Naive thymus-derived CD8-positive, alpha-beta T cell (primary cell): ENCODE measurements at places on chromosomes 3 and 15.

- peaks cover 9% of the 10 kb centered on the region for H3K27me3 ChIP-seq
- H3K36me3 ChIP-seq: no peaks in the 10 kb centered on the region
- H3K4me1 ChIP-seq: no peaks in the 10 kb centered on the region
- DNase-seq: no peak
- H3K27ac ChIP-seq: no peak overlapping the region
Measured at GRCh38 chr3:185084901-185085300, 68.0 kb downstream of the C3orf70 start.

GRCh38 chr3:153555919-153556318, 393.9 kb downstream of the RAP2B start:
- H3K27me3 ChIP-seq: no peaks in the 10 kb centered on the region
- H3K27ac ChIP-seq: no peak overlapping the region
- DNase-seq: no peak
- peaks cover 21% of the 10 kb centered on the region for H3K36me3 ChIP-seq
- H3K4me3 ChIP-seq: no peak overlapping the region
- H3K4me1 ChIP-seq: no peaks in the 10 kb centered on the region

GRCh38 chr15:40508216-40508615, 37.4 kb downstream of the CHST14 start:
- no peak overlapping the region for H3K27ac ChIP-seq
- H3K4me1 ChIP-seq: peaks cover 29% of the 10 kb centered on the region
- H3K4me3 ChIP-seq: no peak overlapping the region
- peaks cover 78% of the 10 kb centered on the region for H3K27me3 ChIP-seq

DNA sequence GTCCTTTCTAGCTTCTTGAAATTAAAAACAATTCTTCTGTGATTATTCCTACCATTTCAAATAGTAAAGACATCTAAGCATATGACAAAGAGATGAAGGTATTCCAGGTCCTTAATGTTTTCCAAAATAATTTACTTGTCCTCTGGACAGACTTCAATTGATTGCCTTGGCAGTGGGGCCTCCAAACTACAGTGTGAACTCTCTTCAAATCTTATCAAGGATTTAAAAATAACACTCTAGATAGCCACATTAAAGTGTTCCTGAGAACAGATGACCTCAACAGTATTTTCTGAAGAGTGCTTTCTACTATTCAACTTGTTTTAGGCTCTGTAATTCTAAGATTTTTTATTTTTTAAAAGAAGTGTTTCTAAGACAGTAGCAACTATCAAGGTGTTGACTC, 7.9 kb upstream of the MLF1 start:
- H3K27ac ChIP-seq: no peak overlapping the region
- H3K4me1 ChIP-seq: no peaks in the 10 kb centered on the region
- H3K27me3 ChIP-seq: peaks cover 14% of the 10 kb centered on the region
- no peak for DNase-seq

GRCh38 chr15:70964058-70964457, 71.4 kb downstream of the LRRC49 start:
- no peak for DNase-seq
- H3K36me3 ChIP-seq: no peaks in the 10 kb centered on the region
- H3K4me3 ChIP-seq: no peak overlapping the region
- peaks cover 24% of the 10 kb centered on the region for H3K27me3 ChIP-seq
- H3K27ac ChIP-seq: no peak overlapping the region

DNA sequence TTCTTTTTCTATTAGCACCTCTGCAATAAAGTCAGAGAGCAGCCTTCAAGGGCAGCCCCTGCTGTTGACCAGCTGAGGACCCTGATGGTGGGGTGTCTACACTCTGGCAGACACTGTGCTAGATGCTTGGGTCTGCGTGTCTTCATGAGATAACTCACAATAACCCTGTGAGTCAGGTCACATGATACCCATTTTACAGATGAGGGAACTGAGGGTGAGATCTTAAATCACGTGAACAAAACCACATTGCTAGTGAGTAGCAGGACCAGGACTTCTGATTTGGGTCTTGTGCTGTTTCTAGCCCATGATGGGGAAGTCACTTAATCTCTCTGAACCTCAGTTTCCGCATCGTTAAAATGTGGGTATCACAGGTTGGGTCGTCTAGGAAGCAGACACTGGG, 118.5 kb upstream of the LIPC start:
- H3K27me3 ChIP-seq: no peaks in the 10 kb centered on the region
- H3K4me1 ChIP-seq: peaks cover 33% of the 10 kb centered on the region
- no peak for DNase-seq

DNA sequence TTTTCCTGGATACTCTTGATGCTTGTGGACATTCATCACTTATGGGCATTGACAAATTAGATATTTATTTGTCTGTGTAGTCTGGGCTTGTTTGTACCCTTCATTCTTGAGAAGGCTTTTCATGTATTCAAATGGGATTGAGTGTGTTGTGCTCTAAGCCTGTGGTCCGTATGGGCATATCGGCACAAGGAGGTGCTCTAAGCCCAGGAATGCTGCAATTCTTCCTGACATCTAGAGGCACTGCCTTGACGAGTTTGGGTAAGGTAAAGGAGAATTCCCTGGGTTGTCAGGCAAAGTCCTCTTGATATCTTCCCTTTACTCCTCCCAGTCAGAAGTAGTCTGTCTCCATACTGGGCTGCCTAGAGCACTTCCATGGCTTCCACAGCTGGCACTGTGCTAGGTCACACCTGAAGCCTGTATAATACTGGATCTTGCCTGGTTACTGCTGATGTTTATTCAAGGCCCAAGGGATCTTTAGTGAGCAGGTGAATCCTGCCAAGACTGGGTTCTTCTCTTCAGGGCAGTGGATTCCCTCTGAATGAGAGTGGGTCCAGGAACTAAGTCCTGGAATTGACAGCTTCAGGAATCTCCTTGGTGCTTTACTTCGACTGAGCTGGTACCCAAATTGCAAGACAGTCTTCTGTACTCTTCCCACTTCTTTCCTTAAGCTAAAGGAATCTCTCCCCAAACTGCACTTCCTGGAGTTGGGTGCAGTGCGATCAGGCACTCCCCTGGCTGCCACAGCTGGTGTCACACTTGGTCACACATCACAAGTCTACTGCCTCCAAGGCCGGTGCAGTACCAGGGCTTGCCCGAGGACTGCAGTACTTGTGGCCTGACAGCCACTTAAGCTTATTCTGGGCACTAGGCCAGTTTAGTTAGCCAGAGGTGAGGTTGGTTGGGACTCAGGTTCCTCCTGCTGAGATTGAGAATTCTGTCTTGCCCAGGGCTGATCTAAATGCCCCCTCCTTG, 46.0 kb downstream of the GALK2 start:
- DNase-seq: no peak
- H3K36me3 ChIP-seq: peaks cover 66% of the 10 kb centered on the region
- H3K27ac ChIP-seq: no peak overlapping the region

DNA sequence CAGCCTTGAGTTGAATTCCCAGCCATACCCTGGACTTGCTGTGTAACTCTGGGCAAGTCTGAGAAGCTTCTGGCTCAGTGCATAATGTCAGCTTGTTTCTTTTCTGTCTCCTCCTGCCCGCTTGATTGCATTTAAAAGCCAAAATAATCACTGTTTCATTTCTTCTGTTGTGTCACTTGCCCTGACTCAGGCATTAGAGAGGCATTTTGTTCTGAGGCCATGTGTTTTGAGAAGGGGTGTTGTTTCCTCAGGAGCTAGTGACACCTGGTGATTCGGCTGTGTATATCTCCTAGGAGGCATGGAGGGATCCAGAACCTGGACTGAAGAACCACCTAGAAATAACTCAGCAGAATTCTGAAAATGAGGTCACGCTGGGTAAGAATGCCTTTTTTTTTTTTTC, 16.0 kb downstream of the WDR73 start:
- DNase-seq: no peak
- peaks cover 59% of the 10 kb centered on the region for H3K36me3 ChIP-seq
- H3K27me3 ChIP-seq: no peaks in the 10 kb centered on the region

DNA sequence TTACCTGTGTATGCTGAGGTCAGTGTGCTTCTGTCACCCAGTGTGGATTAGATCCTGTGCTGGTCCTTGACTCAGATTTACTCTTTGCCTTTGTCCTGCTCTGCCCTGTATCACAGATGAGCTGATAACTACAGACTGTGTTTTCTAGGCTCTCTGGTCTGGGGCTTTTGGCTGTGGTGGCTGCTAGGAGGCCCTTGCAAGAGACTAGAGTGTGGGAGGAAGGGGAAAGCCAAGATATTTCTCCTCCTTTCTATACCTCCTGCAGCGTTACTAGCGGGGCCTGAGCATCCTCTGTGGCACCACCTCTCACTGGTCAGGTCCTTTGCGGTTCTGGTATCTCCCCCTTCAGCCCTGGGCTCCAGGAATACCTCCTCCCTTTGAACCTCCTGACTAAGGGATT, 282.3 kb upstream of the TBC1D5 start:
- peaks cover 7% of the 10 kb centered on the region for H3K27me3 ChIP-seq
- no peak overlapping the region for H3K27ac ChIP-seq
- H3K4me3 ChIP-seq: no peak overlapping the region
- no peaks in the 10 kb centered on the region for H3K4me1 ChIP-seq
- H3K36me3 ChIP-seq: no peaks in the 10 kb centered on the region

DNA sequence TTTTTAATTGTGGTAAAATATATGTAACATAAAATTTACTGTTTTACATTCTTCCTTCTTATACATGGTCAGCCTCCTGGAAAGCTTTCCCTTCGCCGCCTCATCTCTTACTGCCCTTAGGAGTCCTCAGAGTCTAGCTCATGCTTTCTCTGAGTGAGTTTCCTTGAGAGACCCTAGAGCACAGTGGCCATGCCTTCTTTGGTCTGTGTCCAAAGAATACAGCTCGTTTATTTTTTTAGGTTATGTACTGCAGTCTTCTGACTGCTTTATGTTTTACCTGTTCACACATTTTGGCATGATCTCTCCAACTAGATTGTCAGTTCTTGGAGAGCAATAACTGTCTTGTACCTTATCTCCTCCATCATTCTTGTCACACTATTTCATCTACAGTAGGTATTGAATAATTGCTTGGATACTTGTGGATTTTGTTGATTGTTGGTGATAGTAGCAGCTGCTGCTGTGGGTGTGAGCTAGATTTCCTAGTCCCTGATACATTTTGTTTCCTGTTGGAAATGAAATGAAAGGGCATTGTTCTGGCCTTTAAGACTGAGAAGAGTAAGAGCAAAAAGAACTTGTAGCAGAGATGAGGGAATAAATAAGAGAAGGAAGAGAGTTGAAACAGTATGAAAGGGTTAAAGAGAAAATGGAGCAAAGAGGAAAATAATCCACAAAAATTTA, 10.9 kb downstream of the ARIH2 start:
- DNase-seq: no peak
- H3K4me1 ChIP-seq: peaks cover 66% of the 10 kb centered on the region
- H3K27ac ChIP-seq: peak overlapping the region; percentile 41
- H3K36me3 ChIP-seq: peaks cover 33% of the 10 kb centered on the region
- H3K27me3 ChIP-seq: no peaks in the 10 kb centered on the region
- peak overlapping the region; percentile 3 for H3K4me3 ChIP-seq
